ENCODE measurements at places on chromosomes 1 and 21. TPM values are rescaled to one million over a fixed set of nuclear protein-coding genes. Genes with fewer than 3 reads are reported as not detected.

PTGFRN gene
- 74.1 TPM for total RNA-seq

EPHX1 gene
- 23.7 TPM for total RNA-seq

PRAMEF4 gene
- not detected for total RNA-seq

S100A14 gene
- total RNA-seq, result 0.19 TPM

DIRAS3 gene
- total RNA-seq, result 8.2 TPM
